SW 1271 (cell line): ENCODE measurements at places on chromosomes 12 and 14.

DNA sequence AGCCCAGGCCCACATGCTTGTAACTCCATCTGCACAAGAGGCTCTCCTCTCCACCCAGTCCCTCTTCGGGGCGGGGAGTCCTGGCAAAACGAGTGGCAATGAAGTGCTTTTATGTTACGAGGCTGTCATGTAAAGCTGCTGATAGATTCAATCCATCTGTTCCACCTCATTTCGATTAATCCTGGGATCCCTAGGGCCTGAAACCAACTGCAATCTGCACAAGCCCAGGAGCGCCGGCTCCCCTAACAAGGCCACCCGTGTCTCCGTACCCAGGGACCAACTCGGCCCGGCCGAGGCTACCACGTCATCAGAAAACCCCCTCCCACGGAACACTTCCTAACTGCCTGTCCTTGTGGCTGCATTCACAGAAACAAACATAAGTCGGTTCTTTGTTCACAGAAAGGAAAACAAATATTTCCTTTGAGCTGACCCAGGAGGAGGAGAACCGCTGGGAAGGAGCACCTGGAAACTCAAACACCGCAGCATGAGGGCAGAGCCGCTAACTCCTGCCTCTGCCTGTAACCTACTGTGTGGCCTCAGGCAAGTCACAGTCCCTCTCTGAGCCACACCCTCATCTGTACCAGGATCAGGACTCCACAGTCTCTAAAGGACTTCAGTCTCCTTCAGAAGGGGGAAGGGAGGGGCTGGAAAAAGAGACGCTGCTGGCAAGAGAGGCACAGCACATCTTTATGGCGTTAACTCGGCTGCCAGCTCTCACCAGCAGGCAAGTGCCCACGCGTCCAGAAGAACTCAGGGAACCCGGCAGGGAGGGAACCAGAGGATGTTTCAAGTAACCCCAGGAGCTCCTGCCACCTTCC, 47.8 kb downstream of the CCDC88C start:
- no peak for DNase-seq

DNA sequence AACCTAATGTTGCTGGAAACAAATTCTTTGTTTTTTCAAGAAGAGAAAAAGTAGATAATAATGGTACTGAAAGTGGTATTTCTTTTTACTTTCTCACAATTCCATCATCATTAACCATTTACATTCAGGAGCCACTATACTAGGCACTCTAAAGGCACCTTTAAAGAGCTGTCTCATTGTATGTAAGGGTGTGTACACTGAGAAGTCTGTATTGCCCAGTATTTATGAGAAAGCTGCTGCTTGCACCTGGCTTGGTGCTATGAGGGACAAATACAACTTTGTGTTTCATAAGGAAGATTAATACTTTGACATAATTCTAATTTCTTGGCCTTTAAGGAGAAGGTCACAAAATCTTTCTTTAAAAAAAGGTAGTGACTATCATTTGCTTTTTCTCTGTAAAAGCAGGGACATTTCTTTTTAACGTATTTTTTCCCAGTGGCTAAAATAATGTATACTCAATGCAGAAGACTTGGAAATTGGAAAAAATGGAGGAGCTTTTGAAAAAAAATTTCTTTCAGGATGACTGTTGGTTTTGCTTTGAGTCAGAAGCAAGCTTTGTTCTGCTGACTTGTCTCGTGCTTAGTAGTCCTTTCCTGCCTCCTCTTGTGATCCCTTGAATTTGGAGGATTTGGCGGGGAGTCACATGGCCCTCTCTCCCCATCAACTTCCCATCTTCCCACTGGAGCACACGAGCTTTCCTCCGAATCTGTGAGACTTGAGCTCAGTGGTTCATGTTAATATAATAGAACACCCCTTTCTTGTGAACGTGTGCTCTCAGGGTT, 50.1 kb downstream of the RASSF3 start:
- DNase-seq, result no peak

GRCh38 chr12:59486827-59487226, 109.0 kb upstream of the SLC16A7 start:
- no peak for DNase-seq

GRCh38 chr12:66916189-66916588, 237.3 kb upstream of the GRIP1 start:
- no peak for DNase-seq

GRCh38 chr12:130456375-130457199, 118.9 kb downstream of the PIWIL1 start:
- no peak for DNase-seq

DNA sequence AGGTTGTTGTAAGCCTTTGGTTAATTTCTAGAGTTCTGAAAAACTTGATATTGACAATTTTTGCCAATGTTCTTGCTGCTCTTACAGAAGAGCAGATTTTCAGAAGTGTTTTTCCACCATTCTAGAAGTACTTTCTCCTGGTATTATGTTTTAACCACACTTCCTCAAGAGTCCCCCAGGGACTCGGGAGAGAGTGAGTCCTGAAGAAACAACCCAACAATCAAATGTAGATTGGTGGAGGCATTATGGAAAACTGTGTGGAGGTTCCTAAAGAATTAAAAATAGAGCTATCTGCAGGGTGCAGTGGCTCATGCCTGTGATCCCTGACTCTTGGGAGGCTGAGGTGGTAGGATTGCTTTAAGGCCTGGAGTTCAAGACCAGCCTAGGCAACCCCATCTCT, 26.7 kb downstream of the OR10P1 start:
- DNase-seq, result no peak

- DNase-seq, result peak; percentile 44
These were observed 379.8 kb downstream of the VRK1 start for GRCh38 chr14:97177016-97177415.

DNA sequence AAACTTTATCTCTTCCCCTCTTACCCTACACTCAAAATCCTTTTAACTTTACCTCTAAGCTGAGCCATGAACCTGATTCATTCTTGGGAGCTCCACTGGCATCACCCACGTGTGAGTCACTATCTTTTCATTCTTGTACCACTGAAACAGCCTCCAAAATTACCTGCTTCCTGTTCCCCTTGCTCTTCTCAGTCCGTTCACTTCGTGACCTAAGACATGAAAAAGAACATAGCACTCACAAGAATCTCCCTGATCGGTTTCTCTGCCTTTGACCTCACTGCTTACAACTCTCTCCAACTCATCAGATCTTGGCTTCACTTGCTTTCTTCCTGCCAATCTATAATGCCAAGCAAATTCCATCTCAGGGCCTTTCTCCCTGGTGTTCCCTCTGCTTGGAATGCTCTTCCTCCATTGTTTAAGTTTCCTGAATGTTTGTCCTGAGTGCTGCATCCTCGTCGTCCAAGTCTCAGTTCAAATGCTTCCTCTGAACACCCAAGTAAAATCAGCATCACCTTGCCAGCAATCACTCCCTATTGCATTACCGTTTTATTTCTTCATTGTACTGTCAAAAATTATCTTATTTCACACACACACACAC, 9.2 kb downstream of the GLIPR1 start:
- peak; percentile 59 for DNase-seq

GRCh38 chr14:103118663-103119404, 4.4 kb upstream of the TNFAIP2 start:
- no peak for DNase-seq

GRCh38 chr12:113359133-113359938, 949 bp downstream of the PLBD2 start:
- DNase-seq, result no peak

DNA sequence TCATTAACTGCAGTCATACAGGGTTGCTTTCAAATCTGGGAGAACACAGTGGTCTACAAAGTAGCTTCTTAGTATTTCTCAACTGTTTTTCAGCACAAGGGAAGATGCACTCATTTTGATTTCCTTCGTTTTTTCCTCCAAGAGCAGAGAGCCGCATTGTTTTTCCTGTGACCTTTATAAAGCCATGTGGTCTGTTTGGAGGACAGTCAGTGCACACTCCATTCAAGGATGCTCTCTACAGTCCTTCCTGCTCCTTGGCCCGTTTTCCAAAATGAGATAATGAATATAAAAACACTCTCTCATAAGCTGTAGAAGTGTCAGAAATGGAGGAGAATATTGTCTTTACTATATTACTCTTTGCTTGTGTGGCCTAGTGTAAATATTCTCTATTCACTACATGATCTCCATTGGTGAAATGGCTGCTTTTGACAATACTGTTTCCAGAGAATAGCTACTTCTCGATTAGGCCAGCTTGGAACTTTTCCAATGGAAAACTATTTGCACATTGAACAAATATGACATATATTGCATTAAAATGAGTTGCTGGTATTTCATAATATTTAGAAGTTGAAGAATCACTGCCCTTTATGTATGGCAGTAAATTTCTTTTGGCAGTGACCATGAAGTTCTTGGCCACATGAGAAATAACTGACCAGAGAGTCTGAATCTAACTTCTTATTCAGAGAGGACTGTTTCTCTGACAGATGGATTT, 393.1 kb upstream of the RGS6 start:
- DNase-seq, result no peak

- DNase-seq, result peak; percentile 76
These were observed 1.8 kb downstream of the CKB start for GRCh38 chr14:103520657-103521437.

DNA sequence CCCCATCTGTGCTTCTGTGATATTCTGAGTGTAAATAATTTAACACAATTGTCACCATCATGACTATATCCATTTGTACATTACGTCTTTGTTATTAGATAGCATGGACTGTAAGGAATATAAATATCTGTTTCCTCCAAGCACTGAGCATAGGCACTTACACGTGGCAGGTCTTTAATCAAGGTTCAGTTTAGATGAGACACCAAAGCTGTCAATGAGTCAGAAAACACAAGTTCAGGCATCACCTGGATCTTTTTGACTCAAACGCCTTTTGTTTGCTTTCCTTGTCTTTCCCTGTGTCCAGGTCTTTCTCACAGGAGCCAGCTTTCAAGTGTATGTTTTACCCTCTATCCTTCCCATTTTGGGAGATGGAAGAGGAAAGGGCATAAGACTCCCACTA, 163.2 kb upstream of the CCDC198 start:
- no peak for DNase-seq

DNA sequence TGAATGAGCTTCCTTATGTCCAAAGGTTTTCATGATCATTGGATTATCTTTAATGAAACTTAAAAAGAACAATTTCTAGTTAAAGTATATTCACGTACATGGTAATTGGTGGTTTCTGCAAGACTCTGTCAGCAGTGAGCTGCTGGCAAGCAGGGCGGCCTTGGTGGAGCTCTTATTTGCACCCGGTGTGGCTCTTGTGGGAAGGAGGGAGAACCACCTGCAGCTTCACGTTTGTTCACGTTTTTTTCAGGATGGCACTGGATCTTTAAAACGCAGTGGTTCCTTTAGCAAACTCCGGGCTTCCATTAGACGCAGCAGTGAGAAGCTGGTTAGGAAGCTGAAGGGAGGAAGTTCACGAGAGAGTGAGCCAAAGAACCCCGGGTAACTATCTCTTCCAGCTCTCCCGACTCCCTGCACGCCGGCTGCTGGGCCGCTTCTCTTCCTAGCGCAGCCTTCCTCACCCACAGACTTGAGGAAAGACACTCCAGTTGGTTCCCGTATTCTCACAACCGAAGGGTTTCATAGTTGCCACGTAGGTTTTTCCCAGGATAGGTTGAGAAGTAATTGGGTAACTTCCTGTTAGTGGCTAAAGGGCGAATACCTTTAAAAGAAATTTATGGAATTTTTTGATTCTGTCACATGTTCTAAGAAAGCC, 28.3 kb downstream of the XRCC3 start:
- DNase-seq, result no peak

DNA sequence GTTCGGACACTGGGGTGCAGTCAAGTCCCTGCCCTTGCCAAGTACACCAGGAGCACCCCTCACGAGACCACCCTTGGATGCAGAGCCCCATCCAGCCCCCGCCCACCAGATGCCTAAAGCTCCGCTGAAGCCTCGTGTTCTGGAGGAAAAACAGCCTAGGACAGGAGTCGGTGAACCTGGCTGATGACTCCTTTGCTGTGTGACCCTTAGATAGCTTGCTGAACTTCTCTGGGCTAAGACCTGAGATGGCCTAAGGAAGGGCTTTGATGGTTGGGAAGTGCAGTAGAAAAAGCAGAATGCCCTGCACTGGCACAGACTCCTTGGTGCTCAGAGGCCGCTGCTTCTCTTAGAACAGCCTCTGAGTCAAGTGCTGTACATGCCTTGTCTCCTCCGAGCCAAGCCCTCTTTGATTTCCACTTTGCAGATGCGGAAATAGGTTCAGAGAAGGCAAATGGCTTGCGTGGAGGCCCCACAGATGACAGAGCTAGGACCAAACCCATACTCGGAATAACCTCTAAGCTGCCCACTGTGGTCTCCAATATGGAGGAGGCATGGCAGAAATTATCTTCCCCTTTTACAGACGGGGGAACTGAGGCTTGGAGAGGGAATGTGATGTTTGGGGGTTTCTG, 52.3 kb downstream of the MVK start:
- no peak for DNase-seq

GRCh38 chr12:64890873-64891468, 66.5 kb downstream of the TBC1D30 start:
- DNase-seq, result peak; percentile 61

DNA sequence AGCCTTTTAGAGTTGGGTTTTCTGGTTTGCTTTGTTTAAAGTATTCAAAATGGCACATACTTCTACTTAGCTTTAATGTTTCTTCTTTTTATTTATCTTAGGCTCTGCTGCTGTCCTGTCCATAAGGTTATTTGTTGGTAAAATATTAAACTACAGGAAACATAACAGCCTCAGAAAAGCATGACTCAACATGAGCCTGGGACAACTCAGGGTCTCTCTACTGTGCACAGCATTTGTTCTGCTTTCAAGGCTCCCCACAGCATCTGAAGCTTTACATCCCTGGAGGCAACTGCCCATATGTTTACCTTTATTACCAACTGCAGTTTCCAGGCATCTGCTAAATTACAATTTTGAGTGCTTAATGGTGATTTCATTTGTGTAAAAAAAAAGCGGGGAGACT, 954.2 kb upstream of the FBXO33 start:
- no peak for DNase-seq

DNA sequence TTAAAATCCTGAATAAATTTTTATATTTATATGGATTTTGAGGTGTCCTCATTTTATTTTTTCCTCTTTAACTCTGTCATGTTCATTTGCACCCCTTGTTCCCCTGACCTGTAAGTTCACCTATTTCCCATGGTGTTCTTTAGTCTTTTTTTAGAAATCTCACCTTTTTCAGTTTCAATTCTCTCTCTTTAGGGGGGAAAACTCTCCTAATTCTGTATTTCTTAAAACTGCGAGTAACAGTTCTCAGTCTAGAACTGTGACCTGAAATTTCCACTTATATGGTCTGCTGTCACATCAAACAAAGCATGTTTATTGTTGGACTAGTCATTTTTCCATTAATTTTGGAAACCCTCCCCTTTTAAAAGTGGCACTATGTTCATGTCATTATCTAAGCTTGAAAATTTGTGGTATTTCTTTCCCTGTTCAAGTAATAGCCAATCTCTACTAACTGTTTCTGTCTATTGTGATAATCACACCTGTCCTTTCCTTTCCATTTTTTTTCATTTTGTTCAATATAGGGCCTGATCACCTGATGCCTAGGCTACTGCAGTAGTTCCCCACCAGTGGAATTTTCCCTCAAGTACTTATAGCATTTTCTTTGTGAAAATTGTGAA, 14.0 kb upstream of the FBXO33 start:
- DNase-seq, result no peak

DNA sequence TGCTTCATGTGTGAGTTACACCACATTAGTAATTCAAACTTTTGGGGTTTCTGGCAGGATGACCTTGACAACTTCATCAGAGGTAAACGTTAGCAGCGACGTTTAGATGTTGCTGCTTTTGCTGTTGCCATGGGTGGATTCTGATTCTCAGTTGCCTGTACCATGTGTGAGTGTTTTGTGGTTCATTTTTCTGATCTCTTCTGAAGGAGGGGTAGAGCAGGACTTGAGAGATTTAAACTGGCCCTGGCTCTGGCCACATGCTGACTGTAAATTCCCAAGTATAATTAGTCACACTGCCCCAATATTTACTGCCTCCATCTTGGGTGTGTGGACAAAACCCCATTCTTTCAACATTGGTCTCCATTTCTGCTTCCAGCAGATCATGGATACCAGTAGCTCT, 110.4 kb downstream of the ETV6 start:
- DNase-seq, result no peak
